ENCODE measurements at places on chromosomes 4 and X.

DNA sequence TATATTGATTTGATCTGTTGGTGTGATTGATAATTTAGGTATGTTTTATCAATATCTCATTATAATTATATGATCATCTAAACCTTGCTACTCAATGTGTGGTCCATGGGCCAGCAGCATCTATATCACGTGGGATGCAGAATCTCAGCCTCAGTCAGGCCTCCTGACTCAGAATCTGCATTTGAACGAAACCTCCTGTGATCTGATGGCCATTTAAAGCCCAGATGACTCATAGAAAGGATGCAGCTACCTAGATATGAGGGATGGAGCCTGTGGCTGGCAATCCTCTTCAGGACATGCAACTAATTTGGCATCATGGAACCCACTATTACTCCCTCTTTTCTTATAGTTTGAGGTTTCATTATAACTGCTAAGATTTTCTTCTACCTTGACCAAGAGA lies 11.3 kb upstream of the CHRNA9 start:
- no peak for DNase-seq

GRCh38 chrX:40049084-40049641 lies 48.6 kb downstream of the BCOR start:
- no peak for DNase-seq

DNA sequence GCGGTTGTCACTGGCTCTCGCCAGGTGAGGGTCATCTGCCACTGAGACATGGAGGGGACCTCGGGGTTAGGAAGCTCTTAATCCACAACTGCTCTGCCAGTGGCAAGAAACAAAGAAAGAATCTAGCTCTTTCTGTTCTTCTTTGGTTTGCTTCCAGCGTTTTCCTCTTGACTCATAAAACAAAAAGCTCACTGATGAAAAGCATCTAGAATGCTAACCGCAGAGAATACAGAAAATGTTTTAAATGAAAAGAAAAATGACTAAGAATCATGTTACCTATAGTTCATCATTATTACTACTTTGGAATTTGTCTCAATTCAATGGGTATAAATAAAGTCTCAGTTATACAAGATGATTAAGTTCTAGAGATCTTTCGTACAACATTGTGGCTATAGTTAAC lies 274.8 kb upstream of the TENM3 start:
- DNase-seq = peak; percentile 94

DNA sequence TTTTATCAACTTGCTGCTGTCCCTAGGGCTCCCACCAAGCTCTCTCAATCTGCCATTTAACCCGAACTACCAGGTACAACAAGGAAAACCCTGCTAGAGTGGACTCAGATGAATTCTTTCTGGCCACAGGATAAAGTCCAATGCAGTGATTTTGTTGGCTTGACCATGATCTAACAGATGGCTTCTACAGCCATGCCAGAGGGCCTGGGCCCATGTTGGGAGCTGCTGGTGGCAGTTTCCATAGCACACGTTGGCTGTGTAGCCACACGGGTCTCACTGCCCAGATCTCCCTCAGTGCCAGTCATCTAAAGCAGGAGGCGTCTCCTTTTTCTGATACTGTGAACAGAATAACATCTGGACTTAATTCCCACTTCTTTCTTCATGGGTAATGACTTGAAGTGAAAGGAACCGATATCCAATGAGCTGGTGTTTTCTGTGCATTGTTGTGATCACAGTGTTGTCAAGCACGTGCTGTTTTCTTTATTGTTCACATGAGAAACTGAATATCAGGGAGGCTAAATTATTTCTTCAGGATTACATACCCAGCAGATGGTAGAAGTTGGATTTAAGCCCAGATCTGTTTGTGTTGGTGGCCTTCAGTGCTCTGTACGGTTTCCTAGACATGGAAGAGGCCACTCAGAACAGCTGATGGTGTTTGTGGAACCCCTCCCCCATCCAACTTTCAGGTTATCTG lies 85.2 kb upstream of the CLCN4 start:
- DNase-seq = peak; percentile 22

- no peak for DNase-seq
Observed at GRCh38 chr4:106585915-106586349, 217.4 kb upstream of the GIMD1 start.

GRCh38 chrX:149837639-149838038 lies 43.3 kb upstream of the MAGEA8 start:
- DNase-seq = no peak

- no peak for DNase-seq
Observed at GRCh38 chrX:21131786-21132185, 242.4 kb upstream of the CNKSR2 start.

DNA sequence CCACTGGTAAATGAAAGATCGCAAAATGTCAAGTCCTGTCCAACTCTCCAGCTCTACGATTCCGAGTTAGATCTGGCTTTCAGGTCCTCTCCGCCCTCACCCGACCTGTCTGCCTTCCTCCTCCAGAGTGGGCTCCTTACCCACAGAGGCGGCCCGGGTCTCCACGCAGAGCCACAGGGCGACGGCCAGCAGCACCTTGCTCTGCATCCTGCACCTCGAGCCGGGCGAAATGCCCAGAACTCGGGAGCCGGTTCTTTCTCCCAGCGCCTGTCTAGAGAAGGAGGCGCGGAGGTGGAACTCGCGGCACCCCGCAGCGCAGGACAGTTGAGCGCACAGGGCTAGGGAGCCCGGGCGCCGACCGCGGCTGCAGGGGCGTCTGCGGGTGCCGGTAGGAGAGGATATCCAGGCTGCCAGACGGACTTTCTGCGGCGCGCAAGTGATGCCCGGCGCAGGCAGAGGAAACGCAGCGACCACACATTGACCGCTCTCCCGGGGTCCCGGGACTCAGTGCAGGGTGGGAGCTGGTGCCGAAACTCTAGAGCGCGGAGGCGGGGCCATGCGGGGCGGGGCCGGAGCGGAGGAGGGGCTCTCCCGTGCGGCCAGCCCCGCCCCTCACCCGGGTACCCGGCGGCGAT lies at the start of gene KDR:
TSS of gene KDR (minus strand) at position 509 of the 635 bp plus-strand sequence. CDS start at position 207, 302 bp downstream.
- peak; percentile 14 for DNase-seq

- DNase-seq = no peak
Observed at GRCh38 chr4:172573899-172574298, 594.7 kb upstream of the GALNT7 start.

DNA sequence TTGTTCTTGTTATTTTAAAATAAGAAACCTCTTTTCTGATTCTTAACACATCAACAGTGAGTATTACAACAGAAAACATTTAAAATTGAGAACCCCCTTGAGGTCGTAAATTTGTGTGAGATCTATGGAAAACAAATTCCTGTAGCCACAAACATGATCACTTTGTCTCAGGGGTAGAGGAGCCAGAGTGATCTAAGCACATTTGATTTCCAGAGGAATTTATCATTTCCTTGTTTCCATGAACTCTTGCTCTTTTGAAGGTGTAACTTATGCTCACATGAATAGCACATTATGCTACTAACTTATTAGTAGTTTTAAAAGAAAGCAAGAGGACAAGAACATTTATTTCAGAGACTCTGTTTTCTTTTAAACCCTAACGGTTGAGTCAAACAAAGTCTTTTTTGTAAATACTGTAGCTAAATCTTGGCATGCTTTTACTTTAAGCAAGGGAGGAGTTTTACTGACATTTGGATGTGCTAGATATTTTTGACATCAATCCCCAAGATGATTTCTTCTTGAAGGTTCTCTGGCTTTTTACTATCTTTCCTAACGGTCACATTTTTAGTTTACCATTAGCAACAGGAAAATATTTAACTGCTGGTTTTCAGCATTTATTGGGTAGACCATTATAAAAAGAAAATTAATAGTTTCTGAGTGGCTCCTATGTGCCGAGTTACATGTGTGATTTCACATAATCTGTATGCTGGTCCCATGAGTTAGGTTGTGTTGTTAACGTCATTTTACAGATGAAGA lies 27.9 kb upstream of the ZCCHC12 start:
- no peak for DNase-seq

DNA sequence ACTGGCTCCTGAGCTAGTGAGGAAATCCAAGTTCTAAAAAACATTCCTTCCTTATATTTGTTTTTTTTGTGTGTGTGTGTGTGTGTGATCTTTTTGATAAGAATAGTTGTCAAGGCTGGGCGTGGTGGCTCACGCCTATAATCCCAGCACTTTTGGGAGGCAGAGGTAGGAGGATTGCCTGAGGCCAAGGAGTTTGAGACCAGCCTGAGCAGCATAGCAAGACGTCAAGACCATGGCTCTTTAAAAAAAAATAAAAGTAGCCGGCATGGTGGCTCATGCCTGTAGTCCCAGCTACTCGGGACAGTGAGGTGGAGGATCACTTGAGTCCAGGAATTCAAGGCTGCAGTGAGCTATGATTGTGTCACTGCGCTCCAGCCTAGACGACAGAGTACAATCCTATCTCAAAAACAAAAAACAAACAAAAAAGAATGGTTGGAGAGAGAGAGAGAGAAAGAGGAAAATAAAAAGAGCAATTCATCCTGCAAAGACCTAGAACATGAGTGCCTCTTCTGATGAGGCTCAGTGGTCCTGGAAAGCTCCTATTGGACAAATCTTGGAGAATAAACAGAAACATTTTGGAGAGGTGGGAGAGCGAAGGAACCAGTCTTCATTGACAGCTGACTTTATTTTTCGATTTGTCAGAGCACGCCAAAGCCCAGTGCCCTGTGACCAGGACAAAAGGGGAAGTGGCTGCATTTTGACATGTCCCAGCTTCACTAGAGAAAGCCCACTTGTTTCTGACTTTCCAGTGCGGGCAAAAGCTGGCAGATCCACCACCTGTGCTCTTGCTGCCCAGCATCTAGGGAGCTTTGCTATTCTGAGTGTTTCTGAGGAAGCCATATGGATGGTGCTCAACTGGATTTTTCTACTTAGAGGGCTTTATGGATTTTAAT lies 244.7 kb downstream of the PALLD start:
- DNase-seq = no peak

GRCh38 chr4:164439037-164439436 lies 314.9 kb upstream of the SMIM31 start:
- no peak for DNase-seq

GRCh38 chrX:109874548-109874947 lies 128.4 kb upstream of the TMEM164 start:
- DNase-seq = no peak

- DNase-seq = no peak
Observed at GRCh38 chrX:78027798-78028197, 58.4 kb upstream of the PGAM4 start.

- DNase-seq = no peak
Observed at GRCh38 chr4:173088144-173088543, 80.5 kb upstream of the GALNT7 start.

- no peak for DNase-seq
Observed at GRCh38 chr4:169267070-169267469, 3.7 kb downstream of the SH3RF1 start.

DNA sequence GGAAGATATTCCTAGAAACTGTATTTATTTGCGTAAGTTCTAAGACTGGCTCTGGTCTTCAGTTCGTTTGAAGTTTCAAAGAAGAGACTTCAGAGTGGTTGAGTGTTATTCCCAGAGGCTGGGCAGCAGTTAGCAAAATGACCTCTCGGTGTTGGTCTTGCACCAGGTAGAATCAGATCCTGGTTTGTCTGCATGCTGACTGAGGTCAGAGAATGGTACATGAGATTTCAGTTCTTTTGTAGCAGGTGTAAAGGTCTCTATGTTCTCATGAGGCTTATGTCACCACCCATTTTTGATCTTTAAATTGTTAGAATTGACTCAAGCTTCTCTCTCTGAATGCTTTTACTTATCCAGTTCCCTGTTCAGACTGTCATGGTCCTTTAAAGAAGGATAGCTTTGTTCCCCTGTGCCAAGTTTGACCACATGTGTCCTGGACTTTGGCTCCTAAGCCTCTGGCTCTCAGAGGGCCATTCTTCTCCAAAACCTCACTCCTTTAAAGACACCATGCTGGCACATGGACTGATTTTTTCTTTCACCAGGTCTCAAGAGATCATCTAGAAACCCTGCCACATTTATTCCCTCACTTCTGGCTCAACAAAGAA lies 355.8 kb upstream of the BOD1L1 start:
- no peak for DNase-seq

DNA sequence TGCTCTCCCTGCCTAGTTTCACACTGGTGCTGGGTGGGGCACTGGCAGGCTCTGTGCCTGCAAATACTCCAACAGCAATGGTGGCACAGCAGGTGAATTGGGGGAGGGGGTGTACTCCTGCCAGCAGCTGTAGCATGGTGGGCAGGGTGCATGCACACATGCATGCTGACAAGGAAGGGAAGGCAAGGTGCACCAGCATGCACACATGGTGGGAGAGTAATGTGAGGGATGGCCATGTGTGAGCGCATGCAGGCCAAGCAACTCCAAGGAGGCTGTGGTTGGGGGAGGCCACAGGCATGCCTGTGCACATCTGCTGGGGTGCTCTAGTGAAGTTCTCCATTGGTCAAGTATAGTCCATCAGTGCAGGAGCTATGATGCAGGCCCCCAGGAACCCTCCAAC lies 54.5 kb upstream of the INPP4B start:
- DNase-seq = no peak

GRCh38 chrX:115911967-115912366 lies 258.6 kb upstream of the AGTR2 start:
- no peak for DNase-seq

DNA sequence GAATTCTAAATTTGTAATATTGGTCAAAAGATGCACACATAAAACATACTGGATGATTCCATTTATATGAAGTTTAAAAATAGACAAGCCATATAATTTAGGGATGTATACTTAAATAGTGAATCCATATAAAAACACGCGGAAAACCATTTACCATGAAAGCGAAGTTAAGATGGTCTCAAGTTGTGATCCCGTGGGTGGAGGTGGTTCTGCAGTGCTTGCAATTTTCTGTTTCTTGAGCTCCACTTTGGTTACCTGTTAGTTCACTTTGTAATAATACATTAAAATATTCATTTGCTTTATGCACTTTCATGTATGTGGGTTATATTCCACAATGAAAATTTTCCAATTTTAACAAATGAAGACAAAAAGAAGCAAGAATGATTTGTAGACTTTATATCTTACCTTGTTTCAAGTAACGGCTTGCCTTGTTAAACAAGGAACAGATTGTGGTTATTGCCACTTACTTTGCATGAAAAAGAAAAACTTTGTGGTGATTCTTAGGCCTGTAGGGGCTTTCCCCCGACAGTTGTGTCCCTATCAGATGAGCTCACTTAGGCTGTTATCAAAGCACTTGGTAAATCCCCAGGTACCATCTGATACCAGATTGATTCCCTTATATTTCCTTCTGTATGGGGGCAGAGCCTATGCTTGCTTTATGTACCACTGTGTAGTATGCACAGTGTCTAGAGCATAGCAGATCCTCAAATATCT lies 12.2 kb downstream of the UCP1 start:
- no peak for DNase-seq

GRCh38 chr4:182293691-182294255 lies 50.6 kb downstream of the TENM3 start:
- DNase-seq = no peak

DNA sequence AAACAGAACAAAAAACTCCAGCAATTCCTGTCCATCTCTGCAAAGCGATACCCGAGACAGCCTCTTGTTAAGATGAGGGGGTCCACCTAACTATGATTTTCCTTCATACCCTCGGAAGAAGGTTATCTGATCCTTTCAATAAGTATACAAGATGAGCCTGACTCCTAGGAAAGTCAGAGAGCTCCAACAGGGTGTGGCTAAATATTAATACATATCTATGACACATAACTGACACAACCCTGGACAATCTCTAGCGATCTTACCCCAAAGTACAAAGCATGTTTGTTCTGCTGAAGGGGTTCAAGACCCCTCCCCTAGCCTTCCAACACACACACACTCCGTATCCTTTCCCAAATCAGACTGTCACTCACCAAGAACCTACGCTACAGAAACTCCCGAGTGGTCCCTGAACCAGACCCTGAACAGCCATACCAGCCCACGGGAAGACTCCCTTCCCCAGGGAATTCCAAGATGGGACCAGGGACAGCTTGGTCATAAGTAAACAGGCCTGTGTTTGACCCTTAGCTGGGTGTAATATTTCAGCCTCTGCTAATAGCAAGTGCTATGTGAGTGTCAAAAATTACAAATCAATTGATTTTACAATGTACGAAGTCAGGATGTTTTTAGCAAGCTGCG lies 110.3 kb downstream of the PRKX start:
- no peak for DNase-seq

Data from fibroblast of lung (primary cell).